AG08395 (cell line): ENCODE measurements at places on chromosomes 6 and 20.

DNA sequence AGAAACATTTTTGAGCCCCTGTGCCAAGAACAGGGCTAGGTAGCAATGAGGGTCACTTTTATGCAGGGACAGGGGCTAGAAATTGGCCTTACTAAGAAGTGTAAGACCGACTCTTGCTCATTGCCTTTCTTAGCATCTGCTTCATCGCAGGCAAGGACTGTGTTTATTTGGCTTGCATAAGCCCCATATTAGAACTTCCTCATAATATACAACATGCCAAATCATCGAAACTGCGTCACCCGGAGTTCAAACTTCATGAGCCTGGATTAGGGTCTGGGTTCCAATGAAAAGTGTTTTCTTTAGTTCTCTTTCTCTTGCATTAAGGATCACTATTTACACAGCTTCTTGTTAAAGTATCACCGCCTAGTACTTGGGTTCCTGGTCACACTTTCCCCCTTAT lies 977 bp upstream of the SMAP1 start:
- no peak for DNase-seq

DNA sequence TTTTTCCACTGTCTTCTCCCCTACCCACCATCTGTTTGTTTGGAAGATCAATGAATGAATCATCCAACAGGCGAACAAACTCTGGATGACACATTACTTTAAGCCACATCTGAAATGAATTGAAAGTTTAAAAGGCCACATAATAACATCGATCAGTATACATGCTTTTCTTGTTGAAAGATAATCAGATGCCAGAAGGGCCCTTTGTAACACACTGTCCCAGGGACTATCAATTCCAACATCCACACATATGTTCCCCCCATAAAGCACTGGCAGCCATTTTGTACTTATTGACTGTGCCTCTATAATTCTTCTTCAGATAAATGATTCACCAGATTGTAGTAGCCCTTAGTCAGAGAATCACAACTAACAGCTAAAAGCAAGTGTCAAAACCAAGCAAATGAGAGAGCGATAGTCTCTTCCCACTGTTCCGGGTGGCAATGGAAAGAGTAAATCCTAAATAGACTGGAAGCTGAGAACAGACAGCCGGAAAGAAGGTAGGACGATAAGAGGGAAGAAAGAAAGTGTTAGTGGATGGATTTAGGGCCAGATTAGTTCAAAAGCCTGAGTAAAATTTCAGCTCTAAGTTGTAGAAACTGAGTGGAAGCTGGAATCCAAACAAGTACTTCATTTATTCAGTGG lies 184.9 kb upstream of the TENT5A start:
- peak; percentile 36 for DNase-seq

GRCh38 chr6:63643862-63644261 lies 8.3 kb downstream of the PHF3 start:
- no peak for DNase-seq

DNA sequence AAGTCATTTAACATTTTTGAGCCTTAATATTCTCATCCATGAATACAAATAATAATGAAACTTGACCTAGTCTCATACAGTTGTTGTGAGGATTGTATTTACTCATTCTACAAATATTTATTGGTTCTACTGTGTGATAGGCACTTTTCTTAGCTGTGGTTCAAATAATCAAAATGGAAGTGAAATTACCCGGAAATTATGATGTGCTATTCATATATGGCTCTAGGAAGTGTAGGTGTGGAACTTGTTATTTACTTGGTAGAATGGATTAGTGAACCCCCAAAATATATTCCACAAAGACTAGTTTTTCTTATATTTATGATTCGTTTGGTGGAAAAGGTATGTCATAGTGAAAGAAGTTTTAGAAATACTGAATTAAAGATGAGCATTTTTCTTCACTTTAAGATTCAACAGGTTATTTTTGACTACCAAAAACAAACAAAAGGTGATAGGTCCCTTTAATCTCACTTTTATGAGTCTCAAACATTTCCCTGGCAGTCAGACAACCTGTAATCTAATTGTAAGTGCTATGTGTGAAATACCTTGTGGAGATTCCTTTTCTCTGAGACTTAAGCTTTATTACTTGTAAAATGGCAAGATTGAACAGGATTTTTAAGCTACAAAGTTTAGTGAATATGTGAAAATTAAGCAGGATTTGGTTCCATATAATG lies 77.8 kb downstream of the STXBP5 start:
- DNase-seq, result no peak

GRCh38 chr20:50559856-50560638 lies 49.9 kb downstream of the PTPN1 start:
- no peak for DNase-seq

- DNase-seq, result no peak
Observed at GRCh38 chr20:63216849-63217471, 1.0 kb upstream of the YTHDF1 start.
